ENCODE measurements at places on chromosomes 7 and 10.

DNA sequence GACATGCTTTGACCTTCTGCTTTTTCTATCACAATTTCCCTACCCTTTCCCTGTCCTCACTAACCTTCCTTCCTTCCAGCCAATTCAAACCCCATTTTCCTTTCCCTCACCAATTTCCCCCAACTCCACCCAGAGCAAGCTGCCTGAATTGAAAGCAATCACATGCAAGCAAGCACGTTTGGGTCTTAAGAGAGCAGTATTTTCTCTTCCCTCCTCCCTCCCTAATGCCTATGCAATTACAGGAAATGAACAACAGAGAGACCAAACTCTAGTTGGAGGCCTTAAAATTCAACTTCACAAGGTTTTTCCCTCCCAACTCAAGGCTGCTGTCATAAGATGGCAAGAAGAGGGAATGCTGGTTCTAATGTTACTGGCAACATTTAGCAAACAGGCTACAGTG lies 117.2 kb downstream of the MYOF start:
- no peak for DNase-seq

GRCh38 chr10:53361281-53361680 lies 588.7 kb upstream of the MBL2 start:
- DNase-seq: no peak

GRCh38 chr10:42971251-42971599 lies 105.6 kb upstream of the RET start:
- no peak for DNase-seq

GRCh38 chr7:8817448-8818036 lies 384.1 kb downstream of the NXPH1 start:
- no peak for DNase-seq

Measured in stimulated activated CD8-positive, alpha-beta memory T cell treated with anti-CD3 and anti-CD28 coated beads, Interleukin-2, amount 100 ng/mL, for 48 hours (primary cell).